ENCODE measurements at places on chromosomes 12 and 14. TPM values are rescaled to one million over a fixed set of nuclear protein-coding genes. Genes with fewer than 3 reads are reported as not detected.

CLBA1 gene
- 1.2 TPM for total RNA-seq

DNA sequence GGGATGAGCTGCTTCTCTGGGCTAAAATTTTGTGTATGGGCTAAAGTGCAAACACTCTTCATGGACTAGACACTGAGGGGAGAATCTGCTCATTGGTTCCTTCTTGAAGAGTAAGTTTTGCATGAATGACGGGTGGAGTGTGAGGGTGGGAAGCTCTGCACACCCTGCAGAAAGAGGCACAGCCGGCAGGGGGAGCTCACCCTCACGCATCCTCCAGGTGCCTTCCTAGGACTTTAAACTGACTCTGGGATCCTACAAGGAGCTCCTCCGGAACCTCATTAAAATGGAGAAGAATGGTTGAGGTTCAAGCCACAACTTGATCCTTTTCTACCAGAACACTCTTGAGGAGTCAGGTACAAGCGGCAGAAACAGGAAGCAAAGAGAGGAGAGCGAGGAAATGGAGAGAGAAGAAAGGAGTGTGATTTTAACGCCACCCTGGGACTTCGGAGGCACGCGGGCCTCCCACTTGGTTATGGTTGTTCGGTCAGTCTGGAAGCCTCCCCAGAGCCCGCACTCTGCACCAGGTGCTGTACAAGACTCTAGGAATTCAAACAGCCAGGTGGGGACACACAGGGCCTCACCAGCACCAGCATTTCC is 87.5 kb downstream of the SETD3 start:
- DNase-seq = peak; percentile 45

DNA sequence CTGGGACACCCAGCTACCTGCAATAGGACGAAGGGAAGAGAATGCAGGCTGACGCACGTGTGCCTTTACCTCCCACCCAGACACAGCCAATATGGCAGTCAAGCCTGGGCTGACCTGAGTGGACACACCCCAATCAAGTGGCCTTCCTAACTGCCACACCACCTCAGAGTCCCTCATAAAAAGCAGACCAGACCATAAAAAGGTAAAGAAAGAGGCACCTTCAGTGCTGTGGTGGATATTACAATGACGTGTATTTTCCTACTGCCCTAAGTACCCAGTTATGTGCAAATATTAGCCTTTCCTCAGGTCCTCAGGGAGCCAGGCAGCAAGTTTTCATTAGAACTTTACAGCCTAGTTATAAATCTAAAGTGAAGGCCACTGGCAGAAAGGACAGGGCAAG is 75.8 kb downstream of the KCNK10 start:
- no peak for DNase-seq

FLRT2 gene
- not detected for total RNA-seq

USP44 gene
- 28.8 TPM for total RNA-seq

AGAP2 gene
- total RNA-seq = 68.3 TPM

GRCh38 chr12:29155079-29155478 is 6.0 kb downstream of the FAR2 start:
- DNase-seq = no peak

GRCh38 chr14:92040431-92041051 is 682 bp upstream of the TRIP11 start:
- DNase-seq = no peak

DTD2 gene
- 16.7 TPM for total RNA-seq

KANSL2 gene
- 62.1 TPM for total RNA-seq

DNA sequence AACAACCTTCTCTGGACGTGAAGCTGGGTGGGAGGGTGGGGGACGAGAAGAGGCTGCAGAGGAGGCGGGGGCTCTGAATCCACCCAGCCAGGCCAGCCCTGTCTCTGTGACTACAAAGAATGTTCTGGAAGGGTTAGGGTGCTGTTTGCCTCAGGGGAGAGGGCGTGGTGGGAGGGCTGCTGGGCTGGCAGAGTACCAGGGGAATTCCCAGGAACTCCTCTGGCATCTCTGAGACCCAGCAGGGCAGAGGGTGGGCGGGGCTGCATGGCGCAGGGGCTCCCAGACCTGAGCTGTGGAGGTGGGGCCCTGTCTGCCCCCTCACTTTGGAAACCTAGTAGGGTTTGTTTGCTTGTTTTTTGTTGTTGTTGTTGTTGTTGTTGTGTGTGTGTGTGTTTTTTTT is 45.5 kb upstream of the FZD10 start:
- no peak for DNase-seq

DNA sequence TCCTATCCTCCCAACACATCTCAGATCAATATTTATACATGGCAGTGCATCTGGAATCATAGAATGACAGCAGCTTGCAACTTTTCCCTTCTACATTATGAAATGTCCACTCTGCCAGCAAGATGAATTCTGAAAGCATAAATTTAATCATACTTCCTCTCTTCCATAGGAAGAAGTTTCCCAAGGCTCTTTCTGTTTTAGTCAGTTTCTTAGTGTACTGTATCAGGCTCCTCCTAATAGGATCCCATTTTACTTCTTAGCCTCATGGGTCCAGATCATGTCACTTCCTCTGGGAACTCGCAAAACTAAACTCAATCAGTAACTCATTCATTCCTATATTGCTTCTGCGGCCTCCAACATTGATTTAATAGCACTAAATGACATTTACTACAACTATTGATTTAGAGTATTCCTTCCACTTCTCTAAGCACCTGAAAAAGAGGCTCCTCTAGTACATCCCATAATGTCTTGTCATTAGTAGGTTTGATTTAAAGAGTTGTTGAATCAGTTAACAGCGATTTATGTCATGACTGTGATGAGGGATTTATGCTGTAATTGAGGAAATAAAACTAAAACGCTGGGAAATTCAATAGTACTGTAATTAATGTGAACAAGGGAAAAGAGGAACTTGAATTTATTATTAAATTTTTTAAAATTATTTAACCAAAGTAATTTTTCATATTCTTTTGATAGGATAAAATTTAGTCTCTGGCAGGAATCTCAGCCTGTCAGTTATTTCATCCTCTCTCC is 4.0 kb downstream of the CLEC1A start:
- DNase-seq = no peak

DNA sequence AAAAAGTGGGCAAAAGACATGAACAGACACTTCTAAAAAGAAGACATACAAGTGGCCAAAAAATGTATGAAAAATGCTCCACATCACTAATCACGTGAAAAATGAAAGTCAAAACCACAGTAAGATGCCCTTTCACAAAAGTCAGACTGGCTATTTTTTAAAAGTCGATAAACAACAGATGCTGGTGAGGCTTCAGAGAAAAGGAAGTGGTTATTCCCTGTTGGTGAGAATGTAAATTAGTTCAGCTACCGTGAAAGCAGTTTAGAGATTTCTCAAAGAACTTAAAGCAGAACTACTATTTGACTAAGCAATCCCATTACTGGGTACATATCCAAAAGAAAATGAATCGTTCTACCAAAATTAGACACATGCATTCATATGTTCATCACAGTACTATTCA is 237.0 kb downstream of the KIF21A start:
- DNase-seq = no peak

ERBB3 gene
- total RNA-seq = 8.1 TPM

AQP6 gene
- total RNA-seq = not detected

BRF1 gene
- 50.4 TPM for total RNA-seq

DNA sequence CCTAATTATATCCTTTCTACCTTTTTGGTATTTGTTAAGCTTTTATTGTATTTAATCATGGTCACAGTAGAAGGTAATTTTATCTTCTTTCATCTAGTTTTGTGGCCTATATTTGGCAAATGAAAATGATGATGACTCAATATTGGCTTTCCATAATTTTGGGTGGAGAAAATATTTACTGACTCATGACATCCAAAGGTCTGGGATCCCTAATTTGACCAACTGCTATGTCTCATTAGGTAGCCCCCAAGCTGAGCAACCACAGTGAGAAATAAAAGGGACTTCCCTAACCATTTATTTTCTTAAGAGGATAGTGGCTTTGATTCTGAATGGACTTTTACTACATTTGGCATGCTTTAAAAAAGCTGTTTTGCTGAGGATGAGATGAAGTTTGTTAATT is 289.5 kb downstream of the RMST start:
- DNase-seq = no peak

DNA sequence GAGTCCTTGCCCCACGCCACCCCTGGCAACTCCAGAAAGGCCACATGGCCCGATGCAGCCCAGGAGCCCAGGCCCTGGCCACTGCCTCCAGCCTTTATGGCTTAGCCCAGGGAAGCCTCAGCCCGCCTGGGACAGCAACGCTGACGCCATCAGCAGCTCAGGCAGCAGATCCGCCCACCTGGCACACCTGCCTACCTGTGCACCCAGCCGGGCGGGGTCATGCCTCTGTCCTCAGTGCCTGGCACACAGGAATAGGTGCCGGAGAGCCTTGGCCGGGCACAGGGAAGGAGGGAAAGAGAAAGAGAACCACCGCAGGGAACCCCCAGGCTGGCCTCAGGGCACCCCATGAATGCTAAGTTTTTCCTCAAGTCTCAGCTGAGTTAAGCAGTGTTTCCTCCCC is 21.1 kb downstream of the BEGAIN start:
- no peak for DNase-seq

GRCh38 chr14:51443195-51444018 is 203.4 kb downstream of the TMX1 start:
- no peak for DNase-seq

SPRYD4 gene
- 4.1 TPM for total RNA-seq

DNA sequence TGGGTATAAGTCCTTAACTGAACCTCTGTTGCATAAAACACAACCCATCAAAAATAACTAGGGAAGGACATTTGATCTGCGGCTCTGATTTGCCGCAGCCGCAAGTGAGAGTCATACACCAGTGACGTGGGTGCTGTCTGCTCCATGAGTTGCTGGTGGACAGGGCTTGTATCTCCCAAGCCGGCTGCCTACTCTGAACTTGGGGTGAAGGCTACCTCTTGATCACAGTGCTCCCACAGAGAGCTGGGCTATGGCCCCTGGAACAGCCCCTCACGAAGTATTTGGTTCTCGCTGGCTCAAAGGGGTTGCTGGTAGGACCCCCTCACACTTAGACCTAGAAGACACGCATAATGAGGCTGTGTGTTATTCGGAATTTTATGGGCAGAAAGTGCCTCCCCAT is 118.8 kb downstream of the TMEM132C start:
- DNase-seq = no peak

- no peak for DNase-seq
Observed at GRCh38 chr12:40986001-40986400, 202.1 kb upstream of the PDZRN4 start.

MMP19 gene
- total RNA-seq = 0.89 TPM

DNA sequence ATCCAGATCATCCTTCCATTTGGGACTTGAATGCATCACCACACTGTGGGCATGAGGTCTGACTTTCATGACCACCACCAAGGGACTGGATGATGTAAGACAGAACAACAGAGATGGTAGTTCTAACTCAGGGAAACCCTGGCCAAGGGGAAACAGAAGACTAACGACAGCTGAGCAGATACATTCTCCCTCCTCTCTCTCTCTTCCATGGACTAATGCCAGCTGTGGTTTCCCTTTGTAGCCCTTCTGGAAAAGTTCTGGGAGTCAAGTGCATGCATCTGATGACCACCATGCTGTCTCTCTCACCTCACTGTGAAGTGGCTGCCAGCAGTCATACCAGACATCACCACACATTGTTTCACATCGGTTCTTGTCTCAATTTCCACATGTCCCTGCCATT is 3.4 kb downstream of the TAS2R30 start:
- no peak for DNase-seq

ANKRD9 gene
- 8.8 TPM for total RNA-seq

GDF3 gene
- total RNA-seq = not detected

KRT79 gene
- total RNA-seq = not detected

DNA sequence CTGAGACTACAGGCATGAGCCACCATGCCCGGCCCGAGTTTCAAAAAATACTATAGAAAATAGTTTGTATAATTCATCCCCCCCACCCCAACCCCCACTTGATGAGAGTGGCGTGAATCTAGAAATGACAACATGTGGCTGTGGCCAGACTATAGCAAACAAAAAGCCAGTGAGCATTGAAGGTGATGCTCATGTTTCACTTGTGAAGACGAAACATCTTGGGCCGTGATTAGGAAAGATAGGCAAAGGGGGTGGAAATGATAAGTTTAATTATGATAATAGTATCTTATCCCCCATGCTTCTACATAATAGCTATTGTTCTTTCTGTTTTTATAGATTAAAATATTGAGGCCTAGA is 8.5 kb downstream of the BORCS5 start:
- no peak for DNase-seq

GNPTAB gene
- 89.5 TPM for total RNA-seq

DNA sequence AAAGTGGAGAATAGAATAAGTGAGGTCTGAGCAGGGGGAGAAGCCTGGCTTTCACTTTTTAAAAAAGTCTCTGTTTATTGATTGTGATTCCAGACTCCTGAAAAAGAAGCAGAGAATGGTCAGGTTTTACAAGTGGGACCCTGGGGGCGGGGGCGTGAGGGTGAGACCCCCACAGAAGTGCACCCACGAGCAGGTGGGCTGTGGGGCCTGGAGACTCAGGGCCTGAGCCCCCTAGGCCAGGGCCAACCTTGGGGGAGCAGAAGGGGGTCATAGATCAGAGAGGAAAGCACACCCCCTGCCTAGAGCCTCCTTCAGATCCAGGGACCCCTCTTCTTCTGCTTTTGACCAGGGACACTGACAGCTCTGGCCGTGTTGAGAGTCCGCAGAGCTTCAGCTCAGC is 180.3 kb downstream of the ADGRD1 start:
- DNase-seq = no peak

GRCh38 chr14:75549169-75549568 is 26.9 kb downstream of the BATF start:
- no peak for DNase-seq

DNA sequence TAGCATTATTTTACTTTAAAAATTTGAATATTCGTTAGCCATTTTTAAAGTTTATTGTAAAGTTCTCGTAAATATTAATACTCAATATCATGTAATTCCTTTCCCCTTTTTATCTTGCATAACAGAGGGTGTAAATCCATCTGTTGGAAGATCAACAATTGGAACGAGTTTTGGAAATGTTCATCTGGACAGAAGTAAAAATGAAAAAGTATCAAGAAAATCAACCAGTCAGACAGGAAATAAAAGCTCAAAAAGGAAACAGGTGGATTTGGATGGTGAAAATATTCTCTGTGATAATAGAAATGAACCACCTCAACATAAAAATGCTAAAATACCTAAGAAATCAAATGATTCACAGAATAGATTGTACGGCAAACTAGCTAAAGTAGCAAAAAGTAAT is 1.8 kb downstream of the PMCH start:
- no peak for DNase-seq

DNA sequence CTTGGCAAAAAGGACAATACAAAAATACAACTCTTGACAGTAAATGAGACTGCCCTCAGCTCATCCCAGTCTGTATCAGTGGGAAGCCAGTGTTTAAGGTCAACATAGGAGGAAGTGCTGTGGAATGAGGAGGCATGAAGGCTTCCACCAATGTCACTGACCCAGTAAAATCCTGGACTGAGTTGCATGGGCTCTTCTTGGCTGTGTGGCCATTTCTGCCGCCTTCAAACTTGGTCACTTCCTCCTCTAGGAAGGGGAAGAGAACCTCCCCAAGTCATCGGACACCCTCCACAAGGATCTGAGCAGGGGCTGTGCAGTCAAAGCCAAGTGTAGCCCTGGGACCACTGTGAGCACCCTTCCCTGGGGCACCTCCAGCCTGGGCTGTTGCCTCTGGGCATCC is 11.9 kb downstream of the GPR68 start:
- DNase-seq = no peak

- no peak for DNase-seq
Observed at GRCh38 chr12:108840605-108841332, 16.6 kb downstream of the SSH1 start.

C14orf180 gene
- total RNA-seq = not detected

ASB2 gene
- 21.3 TPM for total RNA-seq

All from activated naive CD8-positive, alpha-beta T cell treated with anti-CD3 and anti-CD28 coated beads, Interleukin-2, amount 10 ng/mL, durations not matched to agents 7 days and 5 days (primary cell).